Pericardium fibroblast (primary cell): ENCODE measurements at places on chromosomes 3 and 15. TPM values are rescaled to one million over a fixed set of nuclear protein-coding genes. Genes with fewer than 3 reads are reported as not detected.

The IL17RE gene
- 0.23 and 4.9 TPM in 2 replicates for total RNA-seq

The SSUH2 gene
- total RNA-seq, result not detected in 2 replicates

The SETD2 gene
- total RNA-seq, result 21.0 and 23.8 TPM in 2 replicates

The VGLL4 gene
- total RNA-seq, result 41.0 and 41.8 TPM in 2 replicates

The ITIH4 gene
- total RNA-seq, result 0.23 TPM in 1 of 2 replicates, not detected in the other

The ALDH1A3 gene
- total RNA-seq, result 28.5 and 202 TPM in 2 replicates

The ALPK3 gene
- 0.12 and 0.51 TPM in 2 replicates for total RNA-seq

The SERPINI2 gene
- total RNA-seq, result not detected in 2 replicates

The TMEM158 gene
- 27.5 and 39.8 TPM in 2 replicates for total RNA-seq

The CLDN18 gene
- not detected in 2 replicates for total RNA-seq

The HESX1 gene
- total RNA-seq, result not detected in 2 replicates

The P2RY14 gene
- not detected in 2 replicates for total RNA-seq

The C2CD4A gene
- 0.12 TPM in 1 of 2 replicates, not detected in the other for total RNA-seq

The SLC28A1 gene
- total RNA-seq, result not detected in 2 replicates

The ZNF774 gene
- total RNA-seq, result 0.09 and 0.12 TPM in 2 replicates

The ST8SIA2 gene
- 0.09 TPM in 1 of 2 replicates, not detected in the other for total RNA-seq

The SERINC4 gene
- total RNA-seq, result not detected in 2 replicates

The GATA2 gene
- total RNA-seq, result 1.5 and 4.4 TPM in 2 replicates

The TRIM71 gene
- total RNA-seq, result under 0.01 and 1.5 TPM in 2 replicates

The EPB42 gene
- not detected in 2 replicates for total RNA-seq

The ZSCAN29 gene
- 9.5 and 12.8 TPM in 2 replicates for total RNA-seq

The GRK7 gene
- not detected in 2 replicates for total RNA-seq

The GRAMD2A gene
- total RNA-seq, result 0.12 and 0.26 TPM in 2 replicates

The ARGFX gene
- not detected in 2 replicates for total RNA-seq

The MEIS2 gene
- 55.2 and 72.2 TPM in 2 replicates for total RNA-seq

The FBXW12 gene
- not detected in 2 replicates for total RNA-seq

The SEMA3G gene
- 1.0 TPM in 1 of 2 replicates, not detected in the other for total RNA-seq

The TTC21A gene
- 0.93 and 2.5 TPM in 2 replicates for total RNA-seq

The EAF2 gene
- total RNA-seq, result 0.43 and 1.1 TPM in 2 replicates

The AQP9 gene
- total RNA-seq, result under 0.01 TPM in 1 of 2 replicates, not detected in the other

The ARHGEF26 gene
- 4.9 and 7.4 TPM in 2 replicates for total RNA-seq

The CEP152 gene
- total RNA-seq, result 1.5 and 7.9 TPM in 2 replicates

The SMAD3 gene
- total RNA-seq, result 15.9 and 32.9 TPM in 2 replicates

The ARHGAP11A gene
- 2.3 and 3.3 TPM in 2 replicates for total RNA-seq
